Bronchial smooth muscle cell (primary cell): ENCODE measurements at places on chromosomes 6 and 20. TPM values are rescaled to one million over a fixed set of nuclear protein-coding genes. Genes with fewer than 3 reads are reported as not detected.

FAM110A gene
- total RNA-seq, result 1.2 and 1.9 TPM in 2 replicates

MICB gene
- 3.1 and 6.1 TPM in 2 replicates for total RNA-seq

PSMB8 gene
- 71.3 and 74.7 TPM in 2 replicates for total RNA-seq

EGFL8 gene
- total RNA-seq, result 1.6 and 2.4 TPM in 2 replicates

NMBR gene
- total RNA-seq, result 0.26 TPM in 1 of 2 replicates, not detected in the other

MPIG6B gene
- total RNA-seq, result not detected in 2 replicates

CYP24A1 gene
- total RNA-seq, result under 0.01 and 0.09 TPM in 2 replicates

MDFI gene
- 0.26 TPM in 1 of 2 replicates, not detected in the other for total RNA-seq

NRSN1 gene
- under 0.01 TPM in 1 of 2 replicates, not detected in the other for total RNA-seq

MUC21 gene
- not detected in 2 replicates for total RNA-seq

CALHM5 gene
- total RNA-seq, result 8.4 and 9.0 TPM in 2 replicates

LAMA5 gene
- total RNA-seq, result 6.4 and 12.5 TPM in 2 replicates

NKAIN4 gene
- total RNA-seq, result not detected in 2 replicates

SH3BGRL2 gene
- total RNA-seq, result 2.5 and 2.7 TPM in 2 replicates

PKIG gene
- total RNA-seq, result 57.8 and 60.9 TPM in 2 replicates

RBPJL gene
- total RNA-seq, result not detected in 2 replicates

HSD17B8 gene
- 9.5 and 10.9 TPM in 2 replicates for total RNA-seq

CD93 gene
- total RNA-seq, result under 0.01 and 0.34 TPM in 2 replicates
